Sciatic nerve (tissue), 2 donors: ENCODE measurements at places on chromosomes 3 and 15. TPM values are rescaled to one million over a fixed set of nuclear protein-coding genes. Genes with fewer than 3 reads are reported as not detected.
A peak's percentile ranks its signal among the peaks of the same experiment; 100 is the strongest.

DNA sequence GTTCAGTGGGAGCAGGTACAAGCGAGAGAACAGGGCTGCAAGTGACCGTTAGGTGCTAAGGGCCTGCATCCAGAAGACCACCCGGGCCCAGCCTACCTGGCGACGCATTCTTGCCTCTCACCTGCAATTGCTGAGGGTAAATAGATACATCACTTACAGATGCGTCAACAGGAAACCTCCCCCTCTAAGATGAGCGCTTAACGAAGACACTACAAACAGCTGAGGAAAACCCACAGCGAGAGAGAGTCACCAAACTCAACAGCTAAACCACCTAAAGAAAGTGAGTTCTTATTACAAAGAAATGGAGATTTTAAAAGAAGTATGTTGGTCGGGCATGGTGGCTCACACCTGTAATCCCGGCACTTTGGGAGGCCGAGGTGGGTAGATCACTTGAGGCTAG is 157.9 kb downstream of the CHSY1 start:
- DNase-seq = no peak

DNA sequence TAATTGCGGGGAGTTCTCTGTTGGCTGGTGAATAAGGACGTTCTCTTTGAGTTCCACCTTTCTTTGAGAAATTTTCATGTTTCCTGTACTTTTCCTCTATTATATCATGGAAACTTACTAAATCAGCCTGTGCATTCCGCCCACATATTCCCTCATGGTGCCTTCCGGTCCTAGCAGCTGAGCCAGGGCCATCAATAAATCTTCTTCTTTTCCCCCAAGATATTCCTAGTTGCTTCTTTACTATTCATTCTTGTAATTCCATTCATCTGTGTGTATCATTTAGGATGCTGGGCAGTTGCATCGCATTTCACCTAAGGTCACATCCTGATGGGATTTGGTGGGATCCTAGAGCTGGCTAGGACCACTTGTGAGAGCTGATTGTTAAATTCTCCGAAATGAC is 139.2 kb downstream of the RBMS3 start:
- no peak for DNase-seq

GRCh38 chr3:38740537-38740936 is 75.5 kb downstream of the SCN10A start:
- DNase-seq = no peak

DNA sequence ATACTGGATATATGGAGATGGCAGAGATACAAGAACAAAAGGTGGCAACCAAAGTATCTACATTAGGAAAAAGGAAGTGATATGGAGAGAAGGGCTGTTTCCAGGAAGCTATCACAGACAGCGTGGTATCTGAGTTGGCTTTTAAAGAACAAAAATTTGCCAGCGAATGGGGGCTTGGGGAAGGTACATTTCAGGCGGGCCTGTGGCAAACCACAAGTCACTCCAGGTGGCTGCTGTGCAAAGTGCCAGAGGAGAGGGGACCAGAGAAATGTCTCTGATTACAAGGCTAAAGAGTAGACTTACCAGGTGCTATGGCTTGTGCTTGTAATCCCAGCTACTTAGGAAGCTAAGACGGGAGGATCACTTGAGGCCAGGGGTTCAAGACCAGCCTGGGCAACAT is 91.1 kb downstream of the MSL2 start:
- no peak for DNase-seq

Gene AMT
- total RNA-seq = 12.4 TPM

- no peak for DNase-seq
These were observed 174.1 kb downstream of the UACA start for GRCh38 chr15:70589221-70589620.

Gene NUP210
- 5.5 TPM for total RNA-seq

- DNase-seq = no peak
These were observed 233.1 kb downstream of the SHQ1 start for GRCh38 chr3:72615182-72615581.

DNA sequence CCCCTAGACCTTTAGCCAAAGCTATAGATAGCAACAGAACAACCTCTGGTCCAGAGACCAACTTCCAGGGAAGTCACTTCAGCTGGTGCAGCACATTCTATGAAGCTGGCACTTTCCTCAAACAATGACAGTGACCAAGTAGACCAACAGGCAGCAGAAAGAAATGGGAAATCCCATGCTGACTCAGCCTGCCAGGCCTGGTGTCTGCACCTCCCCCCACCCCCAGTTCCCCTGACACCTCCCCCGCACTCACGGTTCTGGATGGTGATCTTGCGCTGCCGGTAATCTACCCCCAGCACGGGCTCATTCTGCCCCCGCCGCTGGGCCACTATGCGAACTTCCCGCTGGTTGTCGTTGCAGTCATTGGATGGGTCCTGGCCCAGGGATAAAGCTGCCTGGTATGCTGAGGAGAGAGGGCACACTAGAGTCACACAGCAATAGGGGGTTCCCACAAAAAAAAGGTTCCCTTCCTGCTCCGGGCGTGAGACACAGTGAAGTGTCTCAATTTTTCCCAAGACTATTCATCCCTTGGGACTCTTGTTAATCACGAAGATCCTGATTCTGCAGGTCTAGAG is 17.0 kb downstream of the ILDR1 start:
- DNase-seq = no peak

DNA sequence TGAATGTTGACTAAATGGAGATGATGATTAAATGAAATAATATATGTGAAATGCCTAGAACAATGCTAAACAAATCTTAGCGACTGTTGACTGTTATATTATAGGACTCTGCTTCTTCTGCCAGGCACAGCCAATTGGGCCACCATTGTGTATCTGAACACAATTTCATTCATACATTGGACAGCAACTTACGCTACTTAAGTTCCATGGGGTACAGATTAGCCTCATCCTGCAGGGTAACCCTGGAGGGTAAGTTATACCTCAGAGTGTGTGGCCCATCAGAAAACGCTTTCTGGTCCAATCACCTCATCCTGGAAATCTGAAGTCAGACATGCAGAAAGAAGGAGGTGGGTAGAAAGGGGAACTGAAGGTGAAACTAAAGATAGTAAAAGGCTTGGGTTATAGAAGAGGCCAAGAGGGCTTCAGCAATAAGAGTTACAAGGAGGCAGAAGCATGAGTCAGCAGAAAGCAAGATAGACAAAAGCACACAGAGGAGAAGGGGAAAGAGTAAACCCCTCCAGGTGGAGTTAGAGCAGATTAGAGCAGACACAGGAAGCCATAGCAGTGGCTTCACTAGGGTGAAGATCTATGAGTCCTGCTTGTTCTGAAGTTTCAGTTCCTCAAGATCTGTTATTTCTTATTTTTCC is 119.3 kb upstream of the SLC24A5 start:
- DNase-seq = no peak

- no peak for DNase-seq
These were observed 9.2 kb downstream of the LTF start for GRCh38 chr3:46455231-46456115.

Gene GOLGA6B
- total RNA-seq = not detected

Gene PLA2G4D
- total RNA-seq = not detected

GRCh38 chr3:26681632-26682031 is 59.1 kb downstream of the LRRC3B start:
- DNase-seq = no peak

- DNase-seq = no peak
These were observed 4.9 kb downstream of the CHAC1 start for GRCh38 chr15:40958146-40958545.

DNA sequence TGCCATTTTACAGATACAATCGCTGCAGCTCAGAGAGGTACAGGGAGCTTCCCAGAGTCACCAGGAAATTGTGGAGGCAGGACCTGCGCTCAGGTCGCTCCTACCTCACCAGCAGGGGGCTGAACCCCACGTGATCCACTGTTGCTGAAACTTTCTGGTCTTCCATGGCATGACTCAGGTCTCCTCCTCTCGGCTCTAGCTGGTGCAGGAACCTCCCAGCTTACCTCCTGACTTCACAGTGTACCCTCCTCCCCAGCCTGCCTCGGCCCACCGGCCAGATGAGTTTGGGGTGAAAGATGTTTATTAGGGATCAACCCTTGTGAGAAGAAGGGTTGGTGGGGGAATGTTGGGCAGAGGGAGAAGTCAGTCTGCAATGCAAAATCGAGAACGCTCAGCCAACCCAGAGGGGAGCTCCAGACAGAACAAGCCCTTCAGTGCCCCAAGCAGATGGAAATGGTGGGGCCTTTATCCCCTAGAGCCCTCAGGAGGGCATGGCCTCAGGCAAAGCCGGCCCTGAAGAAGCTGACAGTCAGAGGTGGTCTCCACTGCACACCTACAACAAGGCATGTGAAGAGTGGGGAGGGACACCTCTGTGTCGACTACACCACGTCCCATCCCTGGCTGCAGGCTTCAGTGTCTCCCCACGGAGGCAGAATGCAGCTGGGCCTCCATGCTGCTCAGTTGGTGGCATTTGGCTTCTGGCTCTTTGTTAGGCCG is 118.6 kb upstream of the PRR20G start:
- DNase-seq = peak; percentile 37

DNA sequence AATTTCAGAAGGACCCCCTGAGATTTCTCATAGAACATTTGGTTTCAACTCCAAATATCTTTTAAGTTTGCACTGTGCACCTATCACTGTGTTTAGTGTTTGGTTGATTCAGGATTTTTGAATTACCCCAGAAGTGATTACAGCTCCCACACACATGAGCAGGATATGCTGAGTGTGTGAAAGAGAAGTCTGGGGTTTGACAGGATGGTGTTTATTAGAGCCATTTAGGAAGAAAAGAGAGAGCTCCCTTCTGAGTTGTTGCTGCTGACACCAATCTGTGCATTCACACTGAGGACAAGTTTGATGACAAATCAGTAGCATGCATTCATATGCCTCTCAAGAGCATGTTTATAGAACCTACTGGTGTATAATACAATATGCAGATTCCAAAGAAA is 118.1 kb downstream of the RPL22L1 start:
- DNase-seq = no peak

GRCh38 chr3:157417247-157417646 is 19.4 kb upstream of the PTX3 start:
- no peak for DNase-seq

- DNase-seq = peak; percentile 99
These were observed at the start of gene CFAP91 for GRCh38 chr3:119702530-119703527. Gene CFAP91 (plus strand): TSS chr3:119703022. CDS start chr3:119703099, 77 bp downstream.

Gene PLXNB1
- 121 TPM for total RNA-seq

DNA sequence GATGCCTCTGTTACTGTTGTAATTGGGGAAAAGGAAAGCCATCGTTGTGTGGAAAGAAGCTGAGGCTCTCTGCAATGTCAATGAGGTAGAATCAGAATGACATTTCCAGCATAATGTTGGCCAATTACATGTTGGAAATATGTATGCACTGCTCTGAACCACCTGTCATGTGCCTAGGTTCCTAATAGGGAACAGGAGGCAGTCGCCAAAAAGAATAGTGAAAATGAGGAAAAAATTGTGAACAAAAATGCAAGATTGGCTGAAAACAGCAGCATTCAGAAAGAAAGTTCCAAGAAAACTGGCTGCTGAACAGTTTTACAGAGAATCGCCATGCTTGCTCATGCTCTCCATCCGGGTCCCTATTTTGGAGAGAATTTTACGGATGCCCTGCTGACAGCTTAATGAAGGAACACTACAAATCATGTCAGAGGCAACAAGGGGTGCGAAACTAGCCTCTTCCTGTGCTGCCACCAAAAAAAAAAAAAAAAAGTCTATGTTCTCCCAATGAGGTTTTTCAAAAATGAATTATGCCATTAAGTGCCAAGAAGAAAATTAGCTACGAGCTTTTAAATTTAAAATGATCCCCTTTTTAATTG is 305.9 kb upstream of the ARRDC4 start:
- DNase-seq = no peak

DNA sequence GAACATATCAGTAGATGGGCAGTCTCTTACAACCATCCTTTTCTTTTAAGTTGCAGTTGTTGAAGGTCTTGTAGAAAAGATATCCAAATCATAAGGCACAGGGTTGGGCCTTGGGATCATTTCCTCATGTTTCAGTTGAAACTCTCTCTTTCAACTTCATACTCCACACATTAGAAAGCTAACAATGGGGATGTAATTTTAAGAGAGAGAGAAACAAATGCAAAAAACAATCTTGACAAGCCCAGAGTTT is 747.9 kb downstream of the ROBO1 start:
- no peak for DNase-seq

GRCh38 chr15:40846841-40847222 is 3.0 kb downstream of the SPINT1 start:
- DNase-seq = no peak

Gene GPR27
- 6.0 TPM for total RNA-seq

DNA sequence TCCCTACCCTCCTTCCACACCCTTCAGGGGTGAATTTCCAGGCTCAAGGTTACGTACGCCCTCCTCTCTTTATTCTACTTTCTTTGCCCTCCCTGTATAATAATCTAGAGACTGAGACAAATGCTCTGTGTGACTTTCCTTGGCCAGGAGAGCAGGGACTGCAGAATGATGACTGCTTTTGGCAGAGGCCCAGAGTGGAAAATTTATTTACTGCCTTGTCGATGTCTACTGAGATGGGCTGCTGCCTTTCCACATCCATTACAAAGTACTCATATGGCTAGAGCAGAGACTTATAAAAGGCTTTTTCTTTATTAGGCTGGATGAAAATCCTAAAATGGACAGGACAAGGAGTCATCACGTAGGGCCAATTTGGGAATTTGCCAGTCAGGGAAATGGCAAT is 576.2 kb downstream of the TUSC7 start:
- no peak for DNase-seq

Gene MCF2L2
- total RNA-seq = 2.6 TPM

Gene SLC15A2
- 2.6 TPM for total RNA-seq

Gene IL1RAP
- 21.4 TPM for total RNA-seq

- DNase-seq = no peak
These were observed 461.8 kb downstream of the RAP2B start for GRCh38 chr3:153623834-153624233.

DNA sequence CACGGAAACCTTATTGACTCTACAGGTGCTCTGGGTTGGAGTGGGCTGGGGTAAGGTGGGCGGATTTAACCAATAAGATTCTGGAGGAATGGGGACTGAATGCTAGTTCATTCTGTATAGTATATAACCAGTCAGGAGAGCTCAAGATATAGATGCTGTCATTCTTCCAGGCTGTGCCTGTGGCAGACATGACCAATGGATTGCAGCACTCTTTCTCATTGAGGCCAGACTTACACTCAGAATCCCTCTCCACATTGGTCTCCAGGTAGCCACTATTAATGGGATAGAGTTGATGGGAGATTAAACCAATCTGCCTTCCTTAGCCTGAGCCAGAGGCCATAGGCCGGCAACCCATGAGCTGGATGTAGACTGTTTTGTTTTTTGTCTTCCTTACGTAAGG is 82.8 kb upstream of the MEF2A start:
- DNase-seq = no peak

GRCh38 chr3:123618768-123619484 is 34.1 kb upstream of the HACD2 start:
- DNase-seq = peak; percentile 86

- no peak for DNase-seq
These were observed 150.5 kb upstream of the POU1F1 start for GRCh38 chr3:87426918-87427317.

- DNase-seq = no peak
These were observed 908.4 kb downstream of the EPHA3 start for GRCh38 chr3:90015688-90016356.

DNA sequence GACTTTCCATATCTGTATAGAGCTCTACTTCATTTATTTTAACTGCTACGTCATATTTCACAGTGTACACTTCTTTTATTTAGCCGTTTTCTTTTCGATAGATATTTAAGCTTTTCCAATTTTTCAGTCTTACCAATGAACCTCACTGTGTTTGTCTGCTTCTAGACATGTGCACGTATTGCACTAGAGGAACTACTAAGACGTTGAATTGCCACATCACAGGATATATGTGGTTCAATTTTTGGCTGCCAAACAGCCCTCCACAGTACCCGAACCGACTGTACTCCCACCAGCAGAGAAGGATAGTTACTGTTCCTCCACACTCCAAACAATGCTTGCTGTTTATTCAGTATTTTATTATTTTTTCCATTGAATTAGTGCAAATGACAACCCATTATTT is 2.0 kb downstream of the NR1I2 start:
- no peak for DNase-seq
